ENCODE measurements at places on chromosomes 12 and 14.

- no peak for DNase-seq
These were observed 2.8 kb downstream of the TESPA1 start for GRCh38 chr12:54981796-54982195.

DNA sequence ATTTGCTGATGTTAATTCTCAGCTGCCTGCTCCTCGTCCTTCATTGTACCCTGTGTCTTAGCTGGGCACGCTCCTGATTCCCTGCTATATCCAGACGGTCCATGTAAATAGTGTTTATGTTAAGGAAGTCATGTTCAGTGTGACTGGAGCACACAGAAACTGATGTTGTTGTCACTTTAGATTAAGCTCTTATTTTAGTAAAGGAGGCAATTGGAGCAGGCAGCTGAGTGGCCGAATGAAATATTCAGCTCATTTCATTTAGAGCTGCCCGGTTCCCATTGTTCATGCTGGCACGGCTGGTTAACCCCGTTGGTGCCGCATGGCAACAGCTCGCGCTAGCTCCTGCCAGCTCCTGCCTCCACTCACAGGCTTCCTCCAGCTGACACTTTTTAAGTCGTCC is 446.8 kb upstream of the SOX5 start:
- DNase-seq, result no peak

- no peak for DNase-seq
These were observed 279.9 kb downstream of the FBXL14 start for GRCh38 chr12:1314523-1314922.

GRCh38 chr12:129193263-129193871 is 340.1 kb downstream of the GLT1D1 start:
- DNase-seq, result no peak

DNA sequence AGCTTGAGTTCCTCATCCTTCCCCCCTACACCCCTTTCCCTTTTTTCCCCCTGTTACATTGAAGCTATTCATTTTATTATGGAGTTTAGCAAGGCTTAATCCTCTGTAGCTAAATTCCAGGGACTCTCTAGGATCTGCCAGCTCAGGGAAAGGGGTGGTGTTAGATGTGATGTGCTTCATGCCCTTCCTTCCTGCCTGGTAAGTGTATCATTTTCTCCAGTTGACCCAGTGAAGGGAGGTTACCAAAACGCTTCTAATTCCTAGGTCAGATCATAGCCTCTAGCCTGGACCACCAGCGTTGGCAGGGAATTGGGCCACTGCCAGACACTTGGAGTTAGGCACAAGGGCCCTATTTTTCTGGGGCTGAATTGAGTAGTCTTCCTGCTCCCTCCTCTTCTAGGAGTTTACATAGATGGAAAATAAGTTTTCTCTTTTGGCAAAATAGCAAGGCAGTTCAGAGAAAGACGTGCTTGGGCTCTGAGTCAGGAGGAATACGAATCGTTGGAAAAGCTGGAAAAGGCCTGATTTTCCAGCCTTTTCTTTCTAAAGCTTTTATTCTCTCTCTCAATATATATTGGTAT is 88.3 kb downstream of the NPAS3 start:
- no peak for DNase-seq

DNA sequence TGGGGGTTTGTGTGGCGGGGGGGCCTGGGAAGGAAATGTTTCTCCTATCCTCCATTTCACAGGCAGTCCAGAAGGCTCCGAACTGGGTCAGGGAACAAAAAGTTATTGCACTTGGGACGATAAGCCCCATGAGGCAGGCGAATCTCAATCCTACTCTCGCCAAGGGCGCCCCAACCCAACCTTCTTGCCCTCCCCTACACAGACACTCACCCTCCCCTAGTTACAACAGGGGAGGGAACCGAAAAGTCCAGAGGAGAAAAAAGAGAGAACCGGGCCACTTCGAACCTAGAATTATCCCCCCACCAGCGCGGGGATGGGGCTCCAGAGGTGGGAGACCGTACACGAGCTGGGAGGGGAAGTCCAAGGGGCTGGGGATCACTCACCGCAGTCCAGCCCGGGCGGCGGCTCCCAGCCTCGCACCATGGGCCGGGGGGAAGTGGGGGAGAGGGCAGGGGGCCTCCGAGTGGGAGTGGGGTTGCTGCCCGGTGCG is 357 bp downstream of the HOMEZ start:
- DNase-seq, result no peak

DNA sequence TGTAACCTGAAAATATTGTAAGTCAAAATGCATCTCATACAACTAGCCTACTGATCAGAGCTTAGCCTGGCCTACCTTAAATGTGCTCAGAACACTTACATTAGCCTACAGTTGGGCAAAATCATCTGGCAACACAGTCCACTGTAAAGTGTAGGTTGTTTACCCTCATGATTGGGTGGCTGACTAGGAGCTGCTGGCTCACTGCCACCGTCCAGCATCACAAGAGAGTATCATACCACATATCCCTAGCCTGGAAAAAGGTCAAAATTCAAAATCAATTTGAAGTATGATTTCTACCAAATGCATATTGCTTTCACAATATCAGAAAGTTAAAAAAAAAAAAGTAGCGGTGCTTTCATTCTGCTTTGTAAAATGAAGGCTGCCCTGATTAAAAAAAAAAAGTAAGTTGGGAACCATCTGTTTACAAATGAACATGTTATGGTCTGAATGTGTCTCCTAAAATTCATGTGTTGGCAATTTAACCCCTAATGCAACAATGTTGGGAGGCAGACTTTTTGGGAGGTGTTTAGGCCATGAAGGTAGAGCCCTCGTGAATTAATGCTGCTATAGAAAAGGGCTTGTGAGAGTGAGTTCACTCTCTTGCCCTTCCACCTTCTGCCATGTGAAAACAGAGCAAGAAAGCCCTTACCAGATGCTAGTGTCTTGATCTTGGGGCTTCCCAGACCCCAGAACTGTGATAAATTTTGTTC is 211.8 kb downstream of the PPM1H start:
- DNase-seq, result no peak

GRCh38 chr14:53432378-53432802 is 279.3 kb upstream of the DDHD1 start:
- DNase-seq, result no peak

DNA sequence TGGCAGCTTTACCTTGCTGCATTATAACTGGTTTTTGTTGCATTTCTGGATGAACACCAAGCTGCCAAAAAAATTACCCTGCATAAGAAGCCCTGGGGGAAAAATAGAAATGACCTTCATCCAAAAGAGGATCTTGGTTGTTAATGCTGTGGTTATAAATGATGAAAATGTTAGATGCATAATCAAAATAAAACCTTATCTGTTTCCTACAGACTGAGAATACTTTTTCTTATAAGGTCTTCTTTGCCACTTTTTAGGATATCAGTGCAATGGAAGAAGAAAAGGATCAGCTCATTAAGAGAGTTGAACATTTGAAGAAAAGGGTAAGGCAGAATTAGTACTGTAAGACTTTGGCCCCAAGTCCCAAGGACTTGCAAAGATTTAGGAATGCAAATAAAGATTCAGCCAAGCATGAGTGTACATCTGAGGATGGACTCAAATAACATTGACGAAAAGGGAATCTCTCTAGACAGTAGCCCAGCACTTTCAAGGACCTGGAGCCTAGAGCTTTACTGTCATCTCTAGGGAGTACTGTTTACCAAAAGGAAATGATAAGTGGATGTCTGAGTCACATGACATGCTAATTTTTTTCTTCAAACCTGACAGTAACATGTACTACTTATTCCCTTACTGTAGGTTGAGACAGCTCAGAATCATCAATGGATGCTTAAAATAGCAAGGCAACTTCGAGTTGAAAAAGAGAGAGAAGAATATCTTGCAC is 10.7 kb downstream of the IFT81 start:
- DNase-seq, result no peak

GRCh38 chr12:107126796-107127481 is 33.6 kb upstream of the CRY1 start:
- no peak for DNase-seq

DNA sequence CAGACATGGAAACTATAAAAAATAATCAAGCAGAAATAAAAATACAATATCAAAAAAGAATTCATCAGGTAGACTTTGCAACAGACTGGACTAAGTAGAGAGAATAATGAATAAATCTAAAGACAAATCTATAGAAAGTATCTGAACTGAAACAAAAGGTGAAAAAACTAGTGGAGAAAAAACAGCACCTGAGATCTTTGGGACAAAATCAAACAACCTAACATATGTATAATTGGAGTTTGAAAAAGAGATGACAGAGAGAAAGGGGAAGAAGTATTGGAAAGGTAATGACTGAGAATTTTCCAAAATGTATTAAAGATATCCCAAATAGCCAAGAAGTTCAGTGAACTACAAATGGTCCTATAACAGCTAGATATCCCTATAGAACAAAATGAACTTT is 245.4 kb downstream of the IPO8 start:
- DNase-seq, result no peak

- DNase-seq, result peak; percentile 49
These were observed 214.8 kb downstream of the CHST11 start for GRCh38 chr12:104671409-104672095.

DNA sequence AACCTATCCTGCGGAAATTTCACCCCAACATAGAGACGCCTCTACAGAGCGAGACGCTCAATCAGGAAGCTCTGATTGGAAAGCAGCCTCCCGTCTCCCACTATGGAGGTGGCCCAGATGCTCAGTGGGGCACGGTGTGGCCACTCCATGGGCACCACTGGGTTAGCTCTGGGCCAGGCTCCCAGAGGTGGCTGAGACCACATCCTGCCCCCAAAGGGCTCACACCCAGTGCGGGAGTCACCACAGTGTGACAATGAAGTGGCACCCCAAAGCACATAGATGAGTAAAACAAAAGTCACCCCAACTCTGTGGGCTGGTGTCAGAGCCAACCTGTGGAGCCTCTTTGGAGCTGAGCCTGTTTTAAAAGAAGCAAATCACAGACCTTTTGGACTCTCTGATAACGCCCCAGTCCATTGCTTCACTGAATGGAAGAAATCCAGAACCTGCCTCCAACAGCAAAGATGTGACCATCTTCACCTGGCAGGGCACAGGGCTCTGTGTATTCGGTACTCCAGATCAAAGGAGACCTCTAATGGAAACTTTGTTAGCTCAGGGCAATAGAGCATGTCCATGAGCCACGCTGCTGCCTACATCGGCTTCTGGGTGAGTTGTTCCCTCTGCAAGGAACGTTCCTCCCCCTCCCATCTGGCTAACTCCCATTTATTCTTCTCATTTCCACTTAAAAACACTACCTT is 19.6 kb downstream of the CLMN start:
- no peak for DNase-seq

GRCh38 chr12:90399357-90399756 is 555.6 kb downstream of the CCER1 start:
- DNase-seq, result no peak

DNA sequence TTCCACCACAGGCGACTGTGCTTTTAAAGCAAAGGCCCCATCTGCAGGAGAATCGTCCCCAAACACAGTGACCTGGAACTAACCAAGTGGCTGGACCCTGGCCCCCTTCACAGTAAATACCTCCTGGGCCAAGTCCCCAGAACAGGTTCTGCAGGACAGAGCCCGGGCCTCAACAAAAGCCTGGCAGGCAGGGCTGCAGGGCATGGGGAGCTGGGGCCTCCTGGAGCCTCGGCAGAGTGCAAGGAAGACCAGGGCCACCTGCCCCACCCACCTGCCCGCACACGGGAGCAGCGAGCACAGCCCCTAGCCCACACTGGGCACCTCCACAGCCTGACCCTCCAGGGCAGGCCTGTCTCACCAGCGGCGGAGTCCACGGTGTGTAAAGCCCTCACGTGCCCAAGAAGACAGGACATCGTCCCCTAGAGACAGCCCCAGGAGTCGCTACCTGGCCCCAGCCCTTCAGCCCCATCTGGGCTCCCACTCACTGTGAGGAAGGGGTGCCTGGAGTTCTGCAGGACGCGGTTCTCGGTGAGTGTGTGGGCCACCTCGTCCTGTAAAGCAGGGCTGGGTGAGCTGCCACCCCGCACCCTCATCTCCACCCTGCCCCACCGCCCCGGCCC is 21.0 kb downstream of the AKT1 start:
- no peak for DNase-seq

DNA sequence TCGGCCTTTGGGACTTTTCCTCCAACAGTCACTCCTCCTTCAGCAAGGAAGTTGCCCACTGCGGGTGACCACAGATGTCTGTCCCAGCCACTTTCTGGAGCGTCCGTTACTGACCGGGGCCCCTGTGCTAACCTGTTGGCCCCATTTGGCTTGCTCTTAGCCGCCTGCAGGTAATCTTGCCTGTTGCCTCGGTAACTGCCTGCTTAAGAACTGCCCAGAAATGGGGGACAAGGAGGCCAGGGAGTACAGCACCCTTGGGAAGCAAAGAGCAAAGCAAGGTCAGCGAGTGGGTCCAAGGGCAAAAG is 338.8 kb upstream of the SFSWAP start:
- DNase-seq, result no peak

GRCh38 chr12:104956870-104957718 is 996 bp downstream of the SLC41A2 start:
- DNase-seq, result no peak

- no peak for DNase-seq
These were observed 1.0 kb downstream of the PGF start for GRCh38 chr14:74954232-74954946.

DNA sequence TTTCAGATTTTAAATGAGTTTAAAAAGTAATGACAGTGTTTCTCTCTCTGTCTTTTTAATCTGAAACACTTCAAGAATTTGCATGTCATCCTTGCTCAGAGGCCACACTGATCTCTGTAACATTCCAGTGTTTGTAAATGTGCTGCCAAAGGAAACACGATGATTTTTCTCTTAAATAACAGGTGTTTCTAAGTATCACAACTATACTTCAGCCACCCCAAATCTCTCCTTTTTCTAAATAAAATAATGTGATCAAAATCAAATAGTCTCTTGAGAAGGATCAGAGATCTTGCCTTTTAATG is 3.3 kb upstream of the GALC start:
- no peak for DNase-seq

- DNase-seq, result no peak
These were observed 41.3 kb downstream of the LMO3 start for GRCh38 chr12:16564675-16565074.

DNA sequence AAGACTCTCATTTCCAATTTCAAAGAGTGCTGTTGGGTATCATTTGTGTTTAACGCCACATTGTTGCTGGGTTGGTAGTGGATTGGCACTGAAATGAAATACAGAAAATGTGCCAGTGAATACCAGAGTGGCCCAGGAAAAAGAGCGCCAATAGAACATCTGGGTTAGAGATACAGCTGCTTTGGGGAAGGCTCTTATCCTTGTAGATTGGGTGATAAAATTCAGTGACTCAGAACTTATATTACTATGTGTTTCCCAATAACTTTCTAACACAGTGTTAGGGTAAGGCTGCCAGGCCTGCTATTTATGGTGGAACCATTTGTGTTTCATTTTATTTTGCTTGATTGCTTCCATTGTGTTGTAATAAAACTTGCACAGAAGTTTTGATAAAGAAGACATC is 168.2 kb upstream of the SSTR1 start:
- DNase-seq, result no peak

Measured in stimulated activated CD8-positive, alpha-beta memory T cell treated with anti-CD3 and anti-CD28 coated beads, Interleukin-15, amount 100 ng/mL, for 1 hour (primary cell).